Activated T-cell treated with anti-CD3 and anti-CD28 coated beads, Interleukin-2, amount 50 U/mL, for 4 hours (primary cell): ENCODE measurements at places on chromosomes 6 and 20. TPM values are rescaled to one million over a fixed set of nuclear protein-coding genes. Genes with fewer than 3 reads are reported as not detected.

The ABHD16B gene
- not detected for total RNA-seq

The DSE gene
- 4.7 TPM for total RNA-seq

The FERMT1 gene
- 0.51 TPM for total RNA-seq

The EDN3 gene
- total RNA-seq, result not detected

The KIAA0408 gene
- 1.6 TPM for total RNA-seq

The PPP1R3G gene
- total RNA-seq, result not detected

The BTNL2 gene
- total RNA-seq, result not detected

The TRIM40 gene
- not detected for total RNA-seq

The PRSS16 gene
- total RNA-seq, result 0.32 TPM

The CYP24A1 gene
- total RNA-seq, result not detected

- no peak for DNase-seq
These were observed 9.9 kb downstream of the MOG start for GRCh38 chr6:29666826-29667130.

DNA sequence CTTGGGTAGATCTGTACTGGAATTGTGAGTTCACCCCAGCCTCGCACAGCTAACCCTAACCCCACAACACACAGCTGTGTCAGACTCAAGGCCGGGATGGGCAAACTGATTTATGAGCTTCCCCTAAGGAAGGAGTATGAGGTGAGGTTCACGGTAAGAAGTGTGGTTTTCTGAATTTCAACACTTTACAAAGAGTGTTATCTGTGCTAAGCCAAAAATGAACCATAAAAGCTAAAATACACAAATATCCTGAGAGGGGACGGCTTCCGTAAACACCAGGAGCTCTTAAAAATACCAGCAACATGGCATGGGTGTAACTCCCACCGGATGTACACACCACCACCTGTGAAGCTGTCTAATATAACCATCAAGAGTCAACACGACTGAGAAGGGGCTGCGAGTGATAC is 101.2 kb downstream of the ATP9A start:
- no peak for DNase-seq

- DNase-seq, result no peak
These were observed 206.7 kb downstream of the MANEA start for GRCh38 chr6:95784019-95784418.

DNA sequence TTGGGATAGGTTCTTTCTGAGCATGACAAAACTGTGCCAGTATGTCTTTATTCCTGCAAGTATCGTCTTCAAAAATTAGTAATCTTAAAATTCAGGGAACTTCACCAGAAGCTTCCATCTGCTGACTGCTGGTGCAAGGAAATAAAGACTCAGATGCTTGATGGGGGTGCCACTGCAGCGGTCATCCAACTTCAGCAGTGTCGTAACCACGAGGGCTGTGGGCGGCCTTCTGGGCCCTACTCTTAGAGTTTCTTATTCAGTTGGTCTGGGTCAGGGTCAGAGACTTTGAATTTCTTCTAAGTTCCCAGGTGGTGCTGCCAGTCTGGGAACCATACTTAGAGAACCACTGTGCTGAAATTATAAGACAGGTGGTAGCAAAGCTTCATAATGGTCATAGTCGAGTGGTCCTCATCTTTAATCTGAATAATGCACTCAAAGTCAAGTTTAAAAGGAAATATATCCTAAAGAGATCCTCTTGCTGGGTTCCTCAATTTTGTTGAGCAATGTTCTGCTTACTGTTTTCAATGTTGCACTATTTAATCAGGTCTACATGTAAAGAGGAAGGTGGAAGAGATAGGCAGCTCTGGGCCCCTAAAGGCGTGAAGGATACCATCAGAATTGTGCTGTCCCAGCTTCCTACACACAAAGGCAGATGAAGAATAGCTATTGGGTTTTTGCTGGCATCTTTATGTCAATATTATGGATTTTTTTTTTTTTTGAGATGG is 165.4 kb upstream of the GMDS start:
- no peak for DNase-seq

- DNase-seq, result no peak
These were observed 41.2 kb downstream of the SLX4IP start for GRCh38 chr20:10476319-10476724.

DNA sequence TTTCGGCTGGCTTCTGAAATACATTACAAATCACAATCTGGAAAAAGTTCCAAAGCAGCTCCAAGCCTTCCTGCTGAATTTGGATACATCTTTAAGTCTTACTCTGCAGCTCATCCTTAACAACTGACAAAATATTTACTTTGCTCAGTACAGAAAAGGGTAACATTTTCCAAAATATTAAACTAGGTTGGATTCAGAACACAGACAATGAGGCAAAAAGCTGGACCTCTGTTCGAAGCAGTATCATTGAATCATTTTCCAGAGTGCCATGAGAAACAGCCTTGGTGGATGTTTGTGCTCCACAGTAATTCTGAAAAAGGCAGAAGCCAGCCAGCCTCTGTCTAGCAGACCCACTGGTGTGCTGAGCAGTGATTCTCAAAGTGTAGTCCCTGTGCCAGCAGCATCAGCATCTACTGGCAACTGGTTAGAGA is 162.1 kb downstream of the AIG1 start:
- DNase-seq, result no peak

DNA sequence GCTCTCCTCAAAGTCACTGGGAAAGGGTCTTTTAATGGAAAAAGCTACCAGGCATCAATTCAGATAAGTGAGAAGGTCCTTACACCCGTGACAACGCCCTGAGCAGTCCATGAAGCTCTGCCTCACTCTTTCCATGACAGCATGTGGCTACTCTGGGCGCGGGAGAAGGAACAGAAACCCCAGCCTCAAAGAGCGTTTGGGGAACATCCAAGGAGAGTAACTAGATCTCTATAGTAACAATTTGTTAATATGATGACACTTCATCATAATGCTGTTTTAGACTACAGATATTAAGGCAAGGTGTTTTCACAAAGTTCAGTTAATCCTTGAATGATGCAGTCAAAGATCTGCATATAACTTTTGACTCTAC is 55.2 kb downstream of the KIF6 start:
- DNase-seq, result no peak

DNA sequence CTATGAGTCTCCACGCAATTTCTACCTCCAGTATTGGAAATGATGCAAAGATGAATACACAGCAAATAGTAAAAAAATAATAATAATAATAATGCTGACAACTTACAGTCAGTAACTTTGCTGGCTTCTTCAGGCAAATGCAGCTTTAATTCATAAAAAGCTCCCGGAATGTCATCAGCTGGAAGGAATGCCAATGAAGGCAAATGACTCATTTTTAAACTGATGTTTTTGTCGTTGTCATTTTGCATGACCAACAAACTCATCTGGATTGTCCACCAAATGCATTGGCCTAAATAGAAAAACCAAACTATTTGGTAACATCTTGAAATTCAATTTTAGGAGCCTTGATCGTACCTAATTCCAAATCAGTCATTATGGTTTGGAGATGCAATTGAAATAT is 217.1 kb downstream of the ALDH8A1 start:
- DNase-seq, result no peak

GRCh38 chr6:157904999-157905398 is 76.7 kb upstream of the SYNJ2 start:
- DNase-seq, result no peak

GRCh38 chr20:18506744-18507143 is 996 bp upstream of the SEC23B start:
- DNase-seq, result no peak

DNA sequence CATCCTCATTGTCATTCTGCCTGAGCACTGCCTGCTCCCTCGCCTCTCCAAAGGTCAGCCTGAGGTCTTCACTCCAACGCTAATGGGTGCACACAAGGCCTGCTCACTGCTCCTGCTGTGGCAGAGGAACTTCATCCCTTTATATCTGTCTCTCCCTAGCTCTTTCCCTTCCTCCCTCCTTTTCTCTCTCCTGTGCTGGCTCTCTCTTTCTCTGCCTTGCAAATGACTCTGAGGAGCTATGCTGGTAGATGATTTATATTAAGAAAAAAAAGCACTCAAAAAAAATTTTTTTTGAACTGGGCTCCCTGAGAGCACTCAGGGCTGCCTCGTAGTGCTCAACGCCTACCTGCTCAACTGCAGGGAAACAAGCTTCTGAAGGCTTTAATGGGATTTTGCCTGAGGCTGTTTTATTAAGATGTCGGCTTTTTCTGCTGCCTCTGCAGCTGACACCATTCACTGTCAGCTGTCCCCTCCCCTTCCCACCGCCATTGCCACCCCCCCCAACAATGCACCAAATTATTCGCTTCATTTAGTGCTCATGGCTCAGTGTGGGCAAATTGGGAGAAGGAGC is 137.7 kb upstream of the DEFB112 start:
- DNase-seq, result no peak

DNA sequence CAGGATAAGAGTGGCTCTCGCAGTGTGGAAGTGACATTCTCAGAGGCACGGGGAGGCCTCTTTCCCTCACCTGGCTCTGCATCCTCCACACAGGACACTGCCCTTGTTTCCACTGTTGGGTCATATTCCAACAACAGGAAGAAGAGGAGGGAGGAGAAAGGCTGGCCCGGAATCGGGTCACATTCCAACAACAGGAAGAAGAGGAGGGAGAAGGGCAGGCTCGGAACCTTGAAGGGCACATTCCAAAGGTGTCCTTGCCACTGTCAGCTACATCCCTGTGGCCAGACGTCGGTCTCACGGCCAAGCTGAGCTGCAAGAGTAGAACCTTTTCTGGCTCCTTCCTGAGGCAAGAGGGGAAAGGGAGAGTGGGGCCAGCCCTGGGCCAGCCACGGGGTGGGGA is 25.4 kb downstream of the CHRNA4 start:
- no peak for DNase-seq

DNA sequence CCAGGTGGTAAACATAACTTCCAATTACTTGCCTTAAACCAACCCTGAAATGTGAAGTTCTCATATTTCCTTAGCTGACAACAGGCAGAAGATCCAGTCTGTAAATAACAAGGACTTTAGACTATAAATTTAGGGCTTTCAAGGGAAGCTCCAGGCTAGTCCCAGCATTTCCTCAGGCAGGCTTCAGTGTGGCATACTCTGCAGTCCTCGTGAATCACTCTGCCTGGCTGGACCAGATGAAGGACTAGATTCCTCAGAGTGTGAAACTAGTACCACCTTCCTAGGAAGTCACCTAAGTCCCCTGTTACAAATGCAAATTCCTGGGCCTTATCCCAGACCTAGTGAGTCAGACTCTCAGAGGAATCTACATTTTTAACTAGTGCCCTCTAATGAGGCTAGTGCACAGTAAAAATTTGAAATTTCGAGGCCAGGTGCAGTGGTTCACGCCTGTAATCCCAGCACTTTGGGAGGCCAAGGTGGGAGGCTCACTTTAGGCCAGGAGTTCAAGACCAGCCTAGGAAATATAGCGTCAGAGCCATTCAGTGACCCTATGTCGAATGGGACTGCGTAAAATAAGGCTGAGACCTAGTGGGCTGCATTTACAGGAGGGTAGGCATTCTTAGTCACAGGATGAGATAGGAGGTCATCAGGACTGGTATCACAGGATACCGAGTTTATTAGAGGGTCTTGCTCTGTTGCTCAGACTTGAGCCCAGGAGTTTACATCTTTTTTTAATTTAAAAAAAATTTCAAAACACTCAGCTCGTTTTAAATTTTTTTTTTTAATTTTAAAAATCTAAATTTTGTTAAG is 279.6 kb upstream of the JARID2 start:
- DNase-seq, result no peak

DNA sequence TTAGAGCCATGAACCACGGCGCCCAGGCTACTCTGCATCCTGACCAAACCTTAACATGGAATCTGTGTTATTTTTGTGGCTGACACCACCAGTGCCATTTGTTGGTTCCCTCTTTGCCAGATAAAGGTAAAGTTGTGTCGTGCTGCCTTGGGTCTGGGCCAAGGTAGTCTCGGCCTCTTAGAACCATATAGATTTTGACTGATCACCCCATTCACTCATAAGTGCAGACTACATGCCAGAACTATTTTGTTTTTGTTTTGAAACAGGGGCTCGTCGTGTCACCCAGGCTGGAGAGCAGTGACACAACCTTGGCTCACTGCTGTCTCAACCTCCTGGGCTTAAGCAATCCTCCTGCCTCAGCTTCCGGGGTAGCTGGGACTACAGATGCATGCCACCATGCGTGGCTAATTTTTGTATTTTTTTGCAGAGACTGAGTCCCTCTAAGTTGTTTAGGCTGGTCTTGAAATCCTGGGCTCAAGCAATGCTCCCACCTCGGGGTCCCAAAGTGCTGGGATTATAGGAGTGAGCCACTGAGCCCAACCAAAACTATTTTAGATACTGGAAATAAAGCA is 19.2 kb upstream of the RIPOR3 start:
- DNase-seq, result no peak

DNA sequence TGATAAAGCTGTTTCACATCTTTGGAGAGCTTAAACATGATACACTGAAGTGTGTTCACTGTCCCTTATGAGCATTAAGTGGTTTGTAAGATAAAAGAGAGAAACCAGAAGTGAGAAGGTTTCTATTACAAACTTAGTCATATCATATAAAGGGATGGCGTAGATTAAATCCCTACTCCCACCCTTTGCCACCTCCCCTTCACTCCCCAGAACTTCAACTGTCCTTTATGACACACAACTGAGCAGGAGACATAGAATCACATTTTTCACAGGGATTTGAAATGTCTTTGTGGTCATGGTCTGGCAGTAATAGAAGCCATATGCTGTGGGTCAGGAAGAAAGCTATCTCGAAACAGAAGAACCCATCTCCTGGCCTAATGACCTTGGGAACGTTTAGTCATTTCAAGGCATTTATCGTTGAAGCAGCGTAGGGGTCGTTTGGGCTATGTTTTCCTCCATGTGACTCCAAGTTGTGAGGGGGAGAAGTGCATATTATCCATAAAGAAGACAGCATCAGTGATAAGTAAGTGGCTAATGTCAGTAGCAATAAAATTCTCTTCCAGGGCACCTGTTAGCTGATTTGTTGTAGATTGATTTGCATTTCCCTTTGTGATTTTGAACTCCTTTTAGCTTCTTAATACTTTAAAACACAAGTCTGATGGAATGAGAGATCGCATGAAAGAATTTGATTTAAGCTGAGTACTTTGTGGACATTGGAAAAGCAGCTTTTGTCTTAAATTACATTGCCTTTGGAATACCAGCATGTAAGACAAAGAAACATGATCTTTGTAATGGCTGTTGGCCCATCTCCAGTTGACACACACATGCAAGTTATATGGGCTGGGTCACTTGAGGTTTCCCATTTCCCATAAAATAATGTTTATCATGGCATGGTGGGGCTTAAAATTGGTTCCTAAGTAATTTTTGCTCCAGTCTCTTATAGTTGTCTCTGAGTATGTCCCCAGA is 501.5 kb upstream of the FLRT3 start:
- no peak for DNase-seq

- DNase-seq, result no peak
These were observed at the start of gene ADGB for GRCh38 chr6:146598772-146599405. Gene ADGB, plus strand, starts transcription at chr6:146598972. Its CDS starts 69 bp downstream, at chr6:146599041.

DNA sequence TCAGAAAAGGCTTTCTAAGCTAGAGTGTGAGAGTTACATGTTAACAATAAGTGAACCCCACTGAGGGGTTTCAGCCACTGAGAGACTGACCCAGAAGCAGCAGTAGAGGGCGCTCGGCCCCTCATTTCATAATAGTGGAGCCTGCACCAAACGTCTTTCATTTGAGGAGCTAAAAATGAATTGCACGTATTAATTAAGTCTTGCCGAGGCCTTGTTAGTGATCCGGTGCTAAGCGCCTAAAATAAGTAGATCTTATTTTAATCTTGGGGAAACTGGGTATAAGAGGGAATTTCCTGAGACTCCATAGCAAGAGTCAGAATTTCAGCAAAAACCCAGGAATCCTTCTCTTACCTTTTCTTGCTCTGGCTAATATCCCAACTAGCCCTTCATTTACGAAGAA is 209.7 kb downstream of the FARS2 start:
- peak; percentile 36 for DNase-seq

- DNase-seq, result no peak
These were observed 13.6 kb upstream of the C20orf144 start for GRCh38 chr20:33648396-33649004.

- no peak for DNase-seq
These were observed 3.4 kb downstream of the OPN5 start for GRCh38 chr6:47785182-47785581.
